AG04449 (cell line): ENCODE measurements at places on chromosomes 6 and 20.

- DNase-seq = no peak
Measured at GRCh38 chr6:68635706-68636513, 828 bp downstream of the ADGRB3 start.

- DNase-seq = no peak
Measured at GRCh38 chr6:37705239-37706051, 7.8 kb upstream of the MDGA1 start.

DNA sequence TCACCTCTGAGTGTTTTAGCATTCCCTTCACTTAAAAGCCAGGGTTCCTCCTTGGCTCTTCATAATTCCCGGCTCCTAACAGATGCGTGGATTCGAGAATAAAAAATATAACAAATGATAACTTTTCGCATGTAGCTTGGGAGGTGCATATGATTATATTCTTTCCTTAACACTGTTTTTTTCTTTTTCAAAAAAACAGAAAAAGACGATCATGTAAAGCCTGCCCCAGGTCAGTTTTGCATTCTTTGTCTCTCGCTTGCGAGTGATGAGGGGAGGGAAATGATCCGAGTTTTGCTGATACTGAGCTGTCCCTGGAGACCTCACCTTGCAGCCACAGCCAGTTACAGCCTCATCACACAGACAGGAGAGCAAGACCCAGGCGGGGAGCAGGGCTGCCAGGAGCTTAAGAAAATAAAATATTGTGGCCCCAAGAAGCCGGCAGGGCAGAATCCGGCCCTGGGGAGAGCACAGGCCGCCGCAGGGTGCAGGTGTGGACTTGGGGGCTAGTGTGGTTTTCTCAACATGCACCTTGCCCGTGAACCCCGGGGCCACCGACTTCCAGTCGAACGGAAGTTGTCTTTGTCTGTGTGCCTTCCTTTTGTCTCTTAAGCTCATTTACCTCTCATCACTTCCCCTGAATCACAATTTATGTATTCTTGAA, 301.8 kb downstream of the TAF4 start:
- DNase-seq = no peak

DNA sequence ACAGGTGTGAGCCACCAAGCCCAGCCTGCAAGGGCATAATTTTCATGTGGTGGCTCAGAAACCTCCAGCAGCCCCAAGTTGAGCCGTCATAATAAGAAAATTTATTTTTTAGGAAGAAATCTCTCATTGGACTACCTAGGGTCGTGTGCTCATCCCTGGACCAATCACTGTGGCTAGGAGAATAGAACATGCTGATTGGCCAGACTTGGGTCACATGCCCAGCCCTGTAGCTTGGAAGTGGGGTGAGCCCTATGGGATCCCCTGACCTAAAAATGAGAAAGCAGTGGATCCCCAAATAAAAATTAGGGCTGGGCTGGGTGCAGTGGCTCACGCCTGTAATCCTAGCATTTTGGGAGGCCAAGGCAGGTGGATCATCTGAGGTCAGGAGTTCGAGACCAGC, 155.3 kb downstream of the ZNF217 start:
- DNase-seq = no peak

- no peak for DNase-seq
Measured at GRCh38 chr6:52517502-52518278, 59.2 kb downstream of the TRAM2 start.

DNA sequence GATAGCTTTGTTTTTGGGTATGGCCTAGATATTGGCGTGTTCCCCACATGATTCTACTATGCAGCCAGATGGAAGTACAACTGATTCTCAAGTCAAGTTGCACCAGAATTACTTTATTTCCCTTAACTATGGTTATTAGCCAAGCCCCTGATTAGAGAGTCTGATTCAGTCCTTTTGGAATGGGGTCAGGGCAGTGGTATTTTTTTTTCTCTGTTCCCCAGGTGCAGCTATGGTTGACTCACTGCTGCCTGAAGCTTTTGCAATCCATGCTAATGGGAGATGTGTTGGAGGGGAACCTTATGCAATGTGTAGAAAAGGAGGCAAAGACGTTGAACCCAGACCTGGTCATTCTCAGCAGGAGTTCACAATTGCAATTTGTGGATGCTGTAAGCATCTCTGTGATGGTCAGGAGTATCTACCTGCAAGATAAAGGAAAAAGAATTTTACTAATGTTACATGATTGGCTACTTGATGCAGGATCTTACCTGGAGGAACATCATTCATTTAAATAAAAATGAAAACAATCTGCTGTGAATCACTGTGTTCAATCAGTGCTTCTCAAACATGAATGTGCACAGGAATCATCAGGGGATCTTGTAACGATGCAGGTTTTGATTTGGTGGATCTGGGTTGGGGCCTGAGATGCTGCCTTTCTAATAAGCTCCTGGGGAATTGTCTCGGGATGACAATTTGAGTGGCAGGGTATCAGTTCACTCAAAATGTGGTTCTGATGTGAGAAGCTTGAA, 49.4 kb downstream of the PFDN4 start:
- DNase-seq = peak; percentile 73

- no peak for DNase-seq
Measured at GRCh38 chr6:145815309-145816274, 997 bp upstream of the FBXO30 start.

DNA sequence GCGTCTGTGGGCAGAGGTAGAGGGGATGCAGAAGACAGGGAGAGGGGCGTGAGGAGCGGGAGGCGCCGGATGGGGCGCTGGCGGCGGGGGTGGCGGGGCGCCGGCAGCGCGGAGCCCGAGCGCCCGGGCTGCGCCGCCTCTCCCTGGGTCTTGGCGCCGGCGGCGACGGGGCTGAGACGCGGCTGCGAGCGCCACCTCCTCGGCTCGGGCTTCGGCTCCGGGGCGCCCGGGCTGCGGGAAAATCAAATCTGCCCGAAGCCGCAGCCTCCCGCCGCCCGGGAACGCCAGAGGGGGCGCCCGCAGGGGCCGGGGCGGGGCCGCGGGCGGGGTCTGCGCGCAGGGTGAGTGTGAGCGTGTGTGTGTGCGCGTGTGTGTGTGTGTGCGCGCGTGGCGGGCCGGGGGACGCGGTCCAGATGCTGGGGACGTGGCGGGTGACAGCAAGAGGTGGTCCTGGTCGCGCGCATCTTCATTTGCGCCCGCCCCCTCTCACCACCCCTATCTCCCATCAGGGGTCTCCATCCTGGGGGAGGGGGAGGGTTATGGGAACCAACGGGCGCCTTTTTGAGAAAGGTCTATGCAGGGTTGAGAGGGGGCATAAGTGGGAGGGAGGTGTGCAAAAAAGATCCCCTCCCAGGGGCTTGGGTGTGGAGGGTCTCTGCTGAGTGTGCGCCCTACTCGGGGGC, 646 bp upstream of the CPNE5 start:
- DNase-seq = no peak

- DNase-seq = no peak
Measured at GRCh38 chr6:125474061-125474460, 172.3 kb upstream of the HDDC2 start.

DNA sequence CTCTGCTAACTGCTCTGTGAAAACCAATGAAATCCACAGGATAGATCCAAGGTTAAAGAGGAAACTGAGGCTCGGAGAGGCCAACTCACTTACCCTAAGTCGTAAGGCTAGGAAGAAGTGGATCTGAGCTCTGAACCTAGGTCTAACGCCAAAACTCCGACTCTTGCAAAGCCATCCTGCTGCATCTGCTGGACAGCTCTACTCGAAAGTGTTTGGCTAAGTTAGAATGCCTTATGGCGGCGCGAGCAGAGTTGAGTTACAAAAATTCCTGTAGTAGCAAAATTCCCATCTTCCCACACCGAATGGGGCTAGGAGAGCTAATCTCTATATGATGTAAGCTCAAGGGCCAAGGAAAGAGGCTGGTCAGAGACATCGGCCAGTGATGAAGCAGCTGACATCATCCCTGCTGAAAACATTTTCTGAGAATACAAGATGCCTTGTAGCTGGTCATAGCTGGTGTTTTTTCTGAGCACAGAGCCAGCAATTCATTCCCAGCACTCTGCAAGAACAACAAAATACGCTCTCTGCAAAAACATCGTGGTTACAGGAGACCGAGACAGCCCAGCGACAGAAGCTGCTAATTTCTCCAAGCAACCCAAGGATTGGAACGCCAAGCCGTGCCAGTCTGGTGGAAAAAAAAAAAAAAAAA, 1.8 kb downstream of the SPATA2 start:
- DNase-seq = no peak

DNA sequence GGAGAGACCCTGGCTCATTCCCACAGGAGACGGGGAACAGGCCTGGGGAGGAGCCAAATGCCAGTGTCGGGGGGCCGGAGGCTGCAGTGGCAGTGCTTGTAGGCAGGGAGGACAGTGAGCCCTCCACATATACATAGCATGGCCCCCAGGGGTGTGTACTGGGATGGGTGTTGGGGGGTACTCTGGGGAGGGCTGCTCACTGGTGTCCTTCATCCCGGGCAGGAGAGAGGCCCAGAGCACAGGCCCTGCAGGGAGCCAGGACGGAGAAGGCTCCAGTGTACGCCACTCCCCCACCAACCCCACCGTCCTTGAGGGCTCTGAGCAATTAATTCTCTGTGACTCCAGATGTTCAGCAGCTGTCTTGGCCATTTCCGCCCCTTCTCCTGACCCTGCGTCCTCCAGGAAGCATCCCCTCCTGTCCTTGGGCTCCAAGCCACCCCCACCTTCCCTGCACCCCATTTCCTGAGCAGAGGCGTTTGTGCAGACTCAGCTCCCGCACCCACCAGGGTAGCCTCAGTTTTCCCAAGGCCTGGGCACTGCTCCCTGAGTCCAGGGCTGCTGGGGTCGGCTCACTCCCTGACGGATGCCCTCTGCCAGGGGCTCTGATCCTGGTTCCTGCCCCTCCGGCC, 3.4 kb upstream of the ABHD16B start:
- no peak for DNase-seq

DNA sequence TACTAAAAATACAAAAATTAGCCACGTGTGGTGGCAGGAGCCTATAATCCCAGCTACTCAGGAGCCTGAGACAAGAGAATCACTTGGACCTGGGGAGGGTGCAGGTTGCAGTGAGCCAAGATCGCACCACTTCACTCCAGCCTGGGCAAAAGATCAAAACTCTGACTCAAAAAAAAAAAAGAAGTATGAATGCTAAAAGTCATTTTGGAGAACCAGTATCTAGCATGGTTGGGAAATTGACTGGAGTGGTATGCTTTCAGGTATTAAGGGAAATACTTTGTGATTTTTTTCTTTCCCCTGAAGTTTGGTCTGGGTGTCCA, 30.1 kb downstream of the PCMT1 start:
- DNase-seq = no peak

DNA sequence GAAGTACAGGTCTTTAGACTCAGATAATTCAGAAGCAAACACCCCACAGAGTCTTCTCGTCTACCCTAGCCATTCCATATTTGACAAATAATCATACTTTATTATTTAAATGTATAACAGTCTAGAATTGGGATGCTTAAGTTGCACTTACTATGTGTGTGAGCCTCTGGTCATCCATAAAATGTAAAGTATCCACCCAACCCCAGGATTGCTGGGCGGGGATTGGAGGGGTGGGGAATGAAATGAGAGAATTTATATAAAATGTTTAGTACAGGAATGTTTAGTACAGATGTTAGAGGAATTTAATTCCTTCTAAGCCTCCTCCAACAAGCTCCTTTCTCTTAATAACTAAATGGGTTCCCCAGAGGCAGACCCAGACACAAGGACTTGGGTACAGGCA, 16.9 kb downstream of the BNIP5 start:
- DNase-seq = no peak

GRCh38 chr20:54477191-54477955, 2.0 kb downstream of the DOK5 start:
- no peak for DNase-seq

GRCh38 chr6:82597201-82597600, 233.6 kb downstream of the TPBG start:
- no peak for DNase-seq

DNA sequence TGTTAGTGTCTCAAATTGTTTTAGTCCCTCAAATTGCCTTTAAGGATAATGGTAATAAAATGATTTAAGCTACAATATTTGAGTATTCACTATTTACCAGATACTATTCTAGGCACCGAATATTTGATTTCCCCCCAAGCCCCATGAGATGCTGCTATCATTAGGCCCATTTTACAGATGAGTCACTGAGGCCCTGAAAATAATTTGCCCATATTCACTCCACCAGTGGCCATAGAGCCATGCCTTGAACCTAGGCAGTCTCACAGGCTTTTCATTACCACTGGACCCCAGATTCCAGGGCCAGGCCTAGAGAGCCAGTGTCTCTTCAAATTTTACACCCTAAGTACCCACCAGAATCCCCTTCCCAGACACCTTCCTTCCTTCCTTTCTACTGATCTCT, 133.7 kb downstream of the LINC00237 start:
- no peak for DNase-seq

GRCh38 chr6:41176189-41176588, 13.3 kb upstream of the TREM2 start:
- DNase-seq = no peak

GRCh38 chr6:170256641-170257040, 34.2 kb downstream of the DLL1 start:
- DNase-seq = no peak

GRCh38 chr20:53040693-53041589, 68.8 kb downstream of the TSHZ2 start:
- DNase-seq = no peak

GRCh38 chr6:106206905-106207304, 118.7 kb downstream of the ATG5 start:
- DNase-seq = no peak

- DNase-seq = peak; percentile 73
Measured at GRCh38 chr20:21436205-21436604, 38.9 kb upstream of the NKX2-4 start.

DNA sequence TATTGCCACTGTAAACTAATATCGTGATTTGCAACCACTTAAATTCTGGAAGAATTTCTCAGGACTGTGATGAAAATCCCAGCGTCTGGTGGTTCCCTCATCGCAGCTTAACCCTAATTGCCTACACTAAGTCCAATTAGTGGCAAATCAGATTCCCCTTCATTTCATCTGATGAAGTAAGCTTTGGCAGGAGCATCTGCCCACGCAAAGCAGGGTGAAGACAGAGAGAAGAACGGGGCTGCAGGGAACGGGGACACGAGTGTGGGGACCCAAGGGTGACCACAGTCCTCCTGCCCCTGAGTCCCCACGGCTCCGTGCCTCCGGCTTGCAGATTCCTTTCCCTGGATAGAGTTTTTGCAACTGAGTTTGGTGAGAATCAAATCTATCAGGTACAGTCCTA, 159.5 kb downstream of the LY86 start:
- DNase-seq = no peak

DNA sequence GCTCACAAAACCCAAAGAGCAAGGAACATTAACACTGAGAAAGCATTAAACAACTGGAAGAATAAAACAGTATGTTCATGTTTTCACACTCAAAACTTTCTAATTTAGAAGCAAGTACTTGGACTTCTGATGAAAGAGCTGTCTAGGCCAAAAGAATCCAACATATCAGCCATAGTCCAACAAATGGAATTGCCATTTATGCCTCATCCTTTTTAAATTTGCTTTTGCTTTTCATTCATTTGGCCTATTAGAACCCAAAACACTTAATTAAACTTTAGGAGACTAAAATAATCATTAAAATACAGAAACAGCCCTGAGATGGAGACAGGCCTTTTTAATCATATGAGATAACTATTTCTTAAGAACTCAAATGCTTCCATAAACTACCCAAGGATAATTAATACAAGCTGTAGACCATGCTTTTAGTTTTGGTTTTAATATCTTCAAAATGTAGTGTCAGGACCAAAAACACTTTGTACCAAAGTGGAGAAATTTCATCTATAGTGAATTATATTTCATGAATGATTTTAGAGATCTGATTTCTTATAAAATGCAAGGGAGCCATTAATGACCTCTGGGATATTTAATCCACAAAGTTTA, 166.5 kb downstream of the KIF6 start:
- no peak for DNase-seq
